ENCODE measurements at places on chromosomes 12 and 14.

DNA sequence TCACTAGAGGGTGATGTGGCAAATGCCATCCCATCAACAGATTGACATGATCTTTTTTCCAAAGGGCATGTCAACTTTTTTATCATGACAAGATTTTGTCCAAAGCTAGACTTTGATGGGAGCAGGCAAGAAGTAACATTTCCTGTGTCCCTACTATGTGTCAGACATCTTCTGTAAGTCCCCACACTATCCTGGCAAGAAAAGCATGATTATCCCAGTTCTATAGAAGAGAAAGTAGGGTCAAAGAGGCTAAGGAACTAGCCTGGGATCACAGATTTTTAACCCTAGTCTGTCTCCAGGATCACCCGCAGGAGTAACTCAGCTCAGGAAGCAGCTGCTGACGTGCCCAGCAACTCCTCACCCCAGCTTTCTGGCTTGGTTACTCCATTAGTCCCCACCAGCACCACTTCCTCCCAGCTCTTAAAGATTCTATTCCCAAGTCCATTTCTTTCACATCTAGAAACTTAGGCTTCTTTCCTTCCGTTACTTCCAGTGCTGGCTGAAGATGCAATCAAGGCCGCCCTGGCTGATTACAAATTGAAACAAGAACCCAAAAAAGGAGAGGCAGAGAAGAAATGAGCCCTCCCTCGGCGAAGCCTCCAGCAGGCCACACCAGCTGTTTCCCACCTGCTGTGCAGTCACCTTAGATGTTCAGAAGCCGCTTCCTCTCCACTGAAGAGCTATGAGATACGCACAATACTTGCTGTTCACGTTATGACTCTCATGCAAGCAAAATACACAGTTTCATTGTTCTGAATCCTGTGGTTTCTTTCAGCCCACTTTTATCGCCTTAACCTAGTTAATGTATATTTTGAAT, 6.2 kb downstream of the ISCU start:
- peak; percentile 60 for DNase-seq

DNA sequence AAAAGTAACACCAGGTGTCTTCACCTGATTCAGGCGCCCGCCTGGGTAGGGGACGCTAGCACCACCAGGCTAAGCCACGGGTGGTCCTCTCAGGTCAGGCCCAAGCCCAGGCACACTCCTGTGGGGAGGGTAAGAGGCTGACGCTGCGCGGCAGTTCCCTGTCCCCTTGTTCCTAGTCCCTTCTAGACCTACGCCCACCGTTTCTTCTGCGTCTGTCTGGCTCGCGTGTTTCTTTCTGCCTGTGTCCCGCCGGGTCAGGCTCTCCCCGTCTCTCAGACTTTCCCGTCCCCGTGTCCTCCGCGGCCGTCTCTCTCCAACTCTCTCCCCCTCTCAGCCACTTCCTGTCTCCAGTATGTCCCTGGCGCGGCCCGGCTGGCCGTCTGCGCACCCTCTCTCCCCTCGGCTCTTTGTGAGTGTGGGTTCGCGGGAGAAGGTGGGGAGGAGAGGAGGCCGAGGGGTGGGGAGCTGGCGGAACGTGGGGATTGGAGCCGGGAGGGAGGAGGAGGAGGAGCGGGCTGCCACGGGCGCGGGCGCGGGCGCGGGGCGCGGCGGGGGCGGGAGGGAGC, 3.1 kb upstream of the TNS2 start:
- no peak for DNase-seq

DNA sequence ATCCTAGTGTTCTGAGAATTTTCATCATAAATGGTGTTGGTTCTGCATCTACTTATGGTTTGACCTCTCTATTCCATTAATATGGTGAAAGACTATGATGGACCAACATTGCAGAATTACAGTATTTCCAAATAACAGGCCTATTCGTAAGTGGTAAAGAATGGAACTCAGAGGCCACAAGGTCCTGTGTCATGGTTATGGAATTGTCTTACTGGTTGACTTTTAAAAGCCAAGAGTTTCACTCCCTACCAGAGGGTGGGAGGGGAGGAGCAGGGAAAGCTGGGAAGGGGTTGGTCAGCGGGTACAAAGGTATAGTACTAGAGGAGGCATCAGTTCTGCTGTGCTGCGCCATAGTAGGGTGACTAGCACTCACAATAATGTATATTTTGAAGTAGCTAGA, 153.4 kb downstream of the TMEM132D start:
- DNase-seq: no peak

GRCh38 chr14:69716478-69717187, 50.3 kb upstream of the SRSF5 start:
- DNase-seq: no peak

DNA sequence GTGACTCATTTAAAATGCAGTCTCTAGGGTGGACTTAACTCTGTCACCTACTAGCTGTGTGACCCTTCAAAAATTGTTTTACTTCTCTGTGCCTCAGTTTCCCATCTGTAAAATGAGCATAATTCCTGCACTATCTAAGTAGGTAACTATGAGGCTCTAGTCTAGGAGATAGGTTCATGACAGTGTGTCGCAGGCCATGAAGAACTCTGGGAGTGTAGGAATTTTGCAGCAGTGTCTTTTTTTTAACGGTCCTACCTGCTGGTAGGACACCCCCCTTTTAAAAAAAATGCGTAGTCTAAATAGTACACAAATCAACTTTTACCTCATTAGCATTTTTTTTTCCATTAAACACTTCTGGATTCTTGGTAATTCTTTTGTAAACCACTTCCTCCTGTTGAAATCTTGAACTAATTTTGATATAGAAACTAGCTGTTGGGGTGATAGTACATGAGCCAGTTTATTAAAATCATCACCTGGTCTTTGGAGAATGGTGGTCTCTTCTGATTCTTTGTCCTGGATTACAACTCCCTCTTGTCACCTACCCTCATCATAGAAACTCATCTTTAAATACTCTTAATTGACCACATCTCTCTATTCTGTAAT, 86.0 kb upstream of the SLC38A2 start:
- no peak for DNase-seq
